ENCODE measurements at places on chromosomes 1 and 21.

DNA sequence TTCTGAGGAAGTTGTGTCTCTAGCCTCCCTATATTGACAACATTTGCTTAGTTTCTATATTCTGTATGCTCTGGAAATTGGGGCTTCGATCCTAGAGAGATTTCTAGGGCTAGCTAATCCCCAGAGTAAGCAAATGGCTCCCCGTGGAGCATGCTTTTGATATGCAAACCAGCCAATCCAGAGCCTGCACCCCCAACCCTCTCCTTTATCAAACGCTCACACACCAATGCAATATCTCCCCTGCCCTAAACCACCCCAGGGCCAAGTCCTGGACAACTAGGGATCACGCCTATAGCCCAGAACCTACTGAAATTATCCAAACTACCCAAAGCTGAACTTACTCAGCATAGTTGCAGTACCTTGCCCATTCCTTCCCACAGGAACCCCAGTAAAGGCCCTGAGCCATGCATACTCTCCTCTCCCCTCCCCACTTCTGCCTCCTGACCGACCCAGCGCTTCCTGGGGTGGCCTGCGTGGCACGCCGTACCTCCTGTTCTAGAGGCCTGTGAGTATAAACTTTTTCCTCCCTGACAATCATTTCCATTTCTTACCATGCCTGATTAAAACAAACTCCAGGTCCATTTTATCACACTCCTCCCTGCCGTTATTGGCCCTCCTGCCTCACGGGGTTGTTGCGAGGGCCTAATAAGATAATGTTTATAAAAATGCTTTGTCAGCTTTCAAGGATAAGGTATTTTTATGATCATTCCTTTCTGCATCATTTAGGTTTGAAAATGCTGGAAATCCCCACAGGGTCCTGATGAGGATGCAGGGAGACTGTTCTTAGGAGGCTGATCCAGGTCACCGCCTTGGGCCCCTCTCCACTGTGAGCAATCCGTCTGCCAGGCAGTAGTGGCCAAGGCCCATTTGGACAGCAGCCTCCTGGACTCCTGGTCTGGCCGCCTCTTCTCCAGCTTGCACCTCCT, 102.7 kb downstream of the TENT5C start:
- DNase-seq = no peak

DNA sequence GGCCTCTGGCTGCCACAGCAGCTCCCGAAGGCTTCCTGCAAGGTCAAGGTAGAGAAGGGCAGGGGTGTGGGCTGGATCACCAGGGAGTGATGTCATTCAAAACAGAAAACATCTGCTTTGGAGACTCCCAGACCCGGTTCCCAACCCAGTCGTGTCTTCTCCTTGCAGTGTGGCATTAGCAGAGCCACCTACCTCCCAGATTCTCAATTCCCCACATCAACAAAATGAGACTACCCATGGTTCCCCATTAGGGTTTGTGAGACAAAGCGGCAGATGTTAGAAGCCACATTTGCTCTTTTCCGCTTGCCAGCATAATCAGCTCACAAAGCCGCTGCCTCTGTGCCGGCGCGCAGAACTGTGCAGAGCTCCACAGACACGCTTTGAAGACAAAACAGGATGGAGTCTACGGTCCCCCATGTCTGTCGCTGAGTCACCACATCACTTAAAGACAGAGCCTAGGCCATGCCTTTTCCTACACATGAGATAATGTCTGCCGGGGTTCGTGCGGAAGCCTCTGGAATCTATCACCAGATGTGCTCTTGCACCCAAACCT, 12.5 kb downstream of the KIF17 start:
- no peak for DNase-seq

DNA sequence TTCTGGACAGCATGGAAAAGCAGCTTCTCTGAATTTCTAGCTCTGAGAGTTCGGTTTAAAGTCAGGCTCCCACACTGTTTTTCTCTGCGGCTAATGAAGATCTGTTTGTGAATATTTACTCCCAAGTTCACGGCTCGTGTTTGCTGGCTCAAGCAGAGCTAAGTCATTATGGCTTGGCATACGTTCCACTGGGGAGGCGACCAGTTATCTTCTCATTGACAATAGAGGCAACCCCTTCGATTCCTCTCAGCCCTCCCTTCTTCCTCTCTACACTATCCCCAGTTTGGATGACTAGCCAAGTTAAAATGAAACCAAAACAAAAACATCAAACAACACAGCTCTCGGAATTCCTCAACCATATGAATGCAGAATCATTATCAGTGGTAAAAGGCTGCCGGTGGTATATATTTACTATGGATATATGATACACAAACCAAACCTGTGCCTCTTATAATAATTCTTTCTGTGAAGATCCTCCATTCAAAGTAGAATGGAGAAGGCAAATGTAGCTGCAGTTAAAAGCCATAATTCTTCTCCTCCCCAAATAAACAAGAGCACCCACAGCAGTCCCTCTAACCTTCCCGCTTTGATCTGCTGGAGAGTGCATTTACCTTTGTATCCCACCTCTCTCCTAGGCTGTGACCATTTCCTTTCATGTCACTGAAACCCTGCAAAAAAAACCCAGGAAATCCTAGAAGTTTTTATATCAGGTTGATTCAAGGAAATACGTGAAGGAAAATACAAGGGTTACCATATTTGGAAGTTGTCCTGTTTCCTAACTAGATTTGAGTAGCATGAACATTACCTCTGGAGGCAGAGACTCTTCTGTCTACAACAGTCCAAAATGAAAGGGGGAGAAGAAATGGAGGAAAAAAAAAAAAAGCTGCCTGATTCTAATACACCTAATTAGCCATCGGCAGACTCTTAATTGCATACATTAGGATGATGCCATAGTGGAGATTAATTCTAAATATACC, 108.3 kb upstream of the USH2A start:
- DNase-seq = peak; percentile 24

DNA sequence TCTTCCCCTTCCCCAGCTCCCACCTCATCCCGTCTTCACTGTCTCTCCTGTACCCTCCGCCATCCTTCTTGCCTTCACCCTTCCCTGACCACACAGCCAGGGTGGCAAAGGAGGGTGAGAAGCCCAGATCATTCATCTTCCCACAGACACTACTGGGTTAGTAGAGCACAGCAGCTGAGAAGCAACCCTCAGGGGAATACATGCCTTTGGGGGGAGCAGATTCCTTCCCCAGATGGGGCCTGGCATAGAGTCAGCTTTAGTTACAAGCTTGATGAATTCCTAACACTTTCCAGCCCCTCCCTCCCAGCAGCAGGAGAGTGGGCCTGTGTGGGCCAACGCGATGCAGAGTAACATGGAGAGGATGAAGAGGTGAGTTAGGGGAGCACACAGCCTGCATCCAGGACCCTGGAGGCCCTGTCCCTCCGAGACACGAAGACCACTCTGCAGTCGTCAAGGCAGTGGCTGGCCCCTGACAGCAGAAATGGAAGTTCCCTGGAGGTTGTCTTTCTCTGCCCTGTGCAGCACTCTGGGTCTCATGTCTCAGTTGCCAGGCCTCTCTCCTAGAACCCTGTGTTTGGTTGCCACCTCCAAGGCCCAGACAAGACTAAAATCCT, 8.8 kb upstream of the BTG2 start:
- DNase-seq = no peak

- no peak for DNase-seq
Observed at GRCh38 chr1:29506678-29507225, 270.4 kb downstream of the PTPRU start.

- no peak for DNase-seq
Observed at GRCh38 chr1:177077734-177078499, 86.6 kb downstream of the ASTN1 start.

Measured in pons (tissue), 1 donor.